Bronchial epithelial cell (primary cell): ENCODE measurements at places on chromosomes 11 and 22. TPM values are rescaled to one million over a fixed set of nuclear protein-coding genes. Genes with fewer than 3 reads are reported as not detected.

GRCh38 chr11:95229993-95230809 lies 801 bp downstream of the SESN3 start:
- DNase-seq, result peak; percentile 26

- DNase-seq, result peak; percentile 59
Measured at GRCh38 chr11:5004424-5005274, 10.0 kb downstream of the OR51L1 start.

- DNase-seq, result no peak
Measured at GRCh38 chr11:37459456-37459855, 861.4 kb upstream of the RAG2 start.

- peak; percentile 51 for DNase-seq
Measured at GRCh38 chr11:117717485-117718314, 79.3 kb downstream of the DSCAML1 start.

Gene NRIP3
- total RNA-seq, result 1.6 and 2.2 TPM in 2 replicates

Gene MPPED1
- not detected in 2 replicates for total RNA-seq

DNA sequence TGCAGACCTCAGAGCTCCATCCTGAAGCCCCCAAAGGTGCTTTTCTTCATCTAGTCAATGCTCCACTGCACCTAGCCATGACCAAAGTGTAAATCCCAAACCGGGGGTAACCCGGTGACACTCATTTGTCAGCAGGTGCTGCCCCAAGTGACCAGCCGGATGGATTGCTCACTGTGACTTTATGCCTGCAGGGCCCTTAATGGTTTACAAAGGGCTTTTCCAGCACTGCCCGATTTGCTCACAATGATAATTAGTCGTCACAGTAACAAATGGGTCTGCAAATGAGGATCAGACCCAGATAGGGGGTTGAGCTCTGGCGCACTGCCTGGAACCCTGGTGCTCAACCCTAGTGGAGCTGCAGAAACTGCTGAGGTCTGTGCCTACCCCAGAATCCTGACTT lies 45.7 kb upstream of the CD5 start:
- DNase-seq, result no peak

DNA sequence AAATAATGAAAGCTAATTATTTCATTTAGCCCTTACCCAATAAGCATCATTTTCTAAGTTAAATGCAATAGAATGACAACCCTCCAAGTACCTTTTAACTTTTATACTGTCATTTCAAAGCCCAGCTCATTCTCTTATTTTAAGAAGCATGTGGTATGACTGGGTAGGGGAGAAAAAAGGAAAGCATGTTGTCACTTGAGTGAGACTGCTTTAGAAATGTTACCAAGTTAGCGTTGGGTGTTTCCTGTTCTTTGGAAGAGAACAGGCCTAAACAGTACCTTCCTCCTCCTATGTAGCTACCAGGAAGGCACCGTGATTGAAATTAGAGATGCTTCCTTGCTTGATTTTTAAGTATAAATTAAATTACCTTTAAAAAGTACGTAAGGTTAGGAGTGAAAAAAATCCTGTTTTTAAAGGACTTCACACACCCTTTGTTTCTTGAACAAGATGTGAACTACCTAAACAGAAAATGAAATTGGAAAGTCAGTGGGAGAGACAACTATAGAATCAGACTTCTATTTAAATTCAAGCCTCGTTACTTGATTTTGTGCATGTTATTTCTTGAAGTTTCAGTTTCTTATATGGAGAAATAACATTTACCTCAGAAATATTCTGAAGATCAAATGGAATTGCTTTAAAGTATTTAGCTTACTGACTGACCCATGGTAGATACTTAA lies 741 bp upstream of the CNTF start:
- peak; percentile 66 for DNase-seq

GRCh38 chr11:85299258-85299942 lies 327.7 kb downstream of the DLG2 start:
- no peak for DNase-seq

DNA sequence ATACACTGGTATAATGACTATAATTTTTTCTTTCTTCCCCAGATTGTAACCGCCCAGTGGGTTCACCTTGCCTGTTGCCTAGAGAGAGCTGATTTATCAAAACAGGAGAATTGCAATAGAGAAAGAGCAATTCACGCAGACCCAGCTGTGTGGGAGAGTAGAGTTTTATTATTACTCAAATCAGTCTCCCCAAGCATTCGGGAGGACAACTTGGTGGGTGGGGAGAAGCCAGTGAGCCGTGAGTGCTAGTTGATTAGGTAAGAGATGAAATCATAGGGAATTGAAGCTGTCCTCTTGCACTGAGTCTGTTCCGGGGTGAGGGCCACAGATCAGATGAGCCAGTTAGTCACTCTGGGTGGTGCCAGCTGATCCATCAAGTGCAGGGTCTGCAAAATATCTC lies 73.2 kb downstream of the SLC35F2 start:
- DNase-seq, result peak; percentile 35

GRCh38 chr11:121688055-121688491 lies 235.3 kb upstream of the SORL1-AS1 start:
- DNase-seq, result no peak

- DNase-seq, result no peak
Measured at GRCh38 chr11:44764583-44764982, 37.8 kb downstream of the TSPAN18 start.

DNA sequence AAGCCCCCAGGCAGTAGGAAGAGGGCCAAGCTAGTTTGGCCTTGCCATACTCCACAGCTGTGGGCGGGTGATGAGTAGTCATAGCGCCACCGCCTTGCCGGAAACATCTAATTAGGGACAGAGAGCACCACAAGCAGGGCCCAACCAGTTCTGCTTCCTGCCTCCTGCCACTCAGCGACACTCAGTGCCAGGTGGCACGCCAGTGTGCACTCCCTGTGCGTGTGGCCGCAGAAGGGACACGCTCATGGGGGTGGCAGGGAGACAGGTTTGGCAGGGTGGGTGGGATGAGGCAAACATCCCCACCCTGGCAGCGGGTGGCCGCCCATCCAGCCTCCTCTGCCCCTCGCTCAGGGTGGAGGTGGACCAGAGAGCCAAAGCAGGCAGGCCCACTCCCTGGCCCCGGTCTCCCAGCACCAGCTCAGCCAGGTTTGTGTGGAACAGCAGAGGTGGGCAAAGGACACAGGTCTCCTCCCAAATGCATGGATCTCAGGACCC lies 4.9 kb downstream of the OVOL1 start:
- DNase-seq, result no peak

- DNase-seq, result no peak
Measured at GRCh38 chr11:112789481-112789880, 171.7 kb upstream of the NCAM1 start.

Gene RFPL2
- total RNA-seq, result not detected in 2 replicates

DNA sequence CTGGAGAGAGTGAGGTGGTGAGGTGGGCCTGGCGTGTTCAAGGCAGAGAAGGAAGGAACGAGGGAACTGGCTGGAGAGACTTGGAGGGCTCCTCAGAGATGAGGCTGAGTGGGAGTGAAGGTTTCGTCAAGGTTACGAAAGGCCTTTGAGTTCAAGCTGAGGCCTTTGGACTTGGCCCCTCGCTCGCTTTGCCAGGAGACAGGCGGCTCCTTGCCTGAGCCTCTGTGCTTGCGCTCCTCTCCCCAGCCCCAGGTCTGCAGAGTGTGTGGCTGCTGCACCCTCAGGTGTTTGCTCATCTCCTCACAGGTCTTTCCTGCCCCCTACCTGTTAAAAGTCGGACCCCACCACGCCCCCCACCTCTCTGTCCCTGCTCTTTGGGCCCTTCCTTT lies 91.6 kb downstream of the ATXN10 start:
- no peak for DNase-seq

DNA sequence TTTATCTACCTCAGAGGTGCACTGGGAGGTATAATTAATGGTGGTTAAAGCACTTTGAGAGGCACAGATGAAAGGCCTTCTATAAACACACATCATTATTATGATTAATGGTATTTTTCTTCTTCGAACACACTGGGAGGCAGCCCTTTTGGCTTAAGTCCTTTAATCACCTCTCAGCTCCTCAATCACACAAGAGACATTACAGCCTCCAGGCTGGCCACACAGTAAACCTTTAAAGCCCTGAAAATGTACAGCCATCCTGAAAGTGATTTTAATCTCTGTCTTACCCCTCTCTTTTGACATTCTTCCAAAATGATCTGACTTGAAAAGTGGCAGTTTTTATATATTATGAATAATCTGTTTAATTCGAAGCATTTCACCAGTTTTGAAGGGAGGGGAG lies 54.3 kb upstream of the VSTM5 start:
- DNase-seq, result no peak

GRCh38 chr22:41320416-41321240 lies 19.3 kb downstream of the ZC3H7B start:
- DNase-seq, result no peak

- DNase-seq, result peak; percentile 64
Measured at GRCh38 chr22:45069925-45070324, 60.1 kb upstream of the PHF21B start.

DNA sequence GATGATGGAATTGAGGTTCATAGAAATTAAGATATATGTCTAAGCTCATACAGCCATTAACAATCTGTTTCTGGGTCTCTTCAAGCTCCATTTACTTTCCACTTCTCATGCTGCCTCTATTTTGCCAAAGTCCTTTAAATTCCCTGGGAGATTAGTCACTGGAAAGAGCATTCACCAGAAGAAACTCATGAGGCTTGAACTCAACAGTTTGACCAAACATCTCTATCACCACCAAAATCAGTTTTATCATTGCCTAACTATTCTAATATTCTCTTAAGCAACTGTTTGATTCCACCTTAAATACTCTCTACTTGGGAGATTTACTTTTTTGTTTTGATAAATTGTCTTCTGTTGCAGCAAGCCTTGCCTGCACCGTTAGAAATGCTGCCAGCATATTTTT lies 881.3 kb downstream of the KCNA4 start:
- DNase-seq, result no peak

- no peak for DNase-seq
Measured at GRCh38 chr22:25987948-25988347, 181.3 kb upstream of the SEZ6L start.

GRCh38 chr11:19378814-19379213 lies 138.1 kb upstream of the E2F8 start:
- DNase-seq, result no peak

Gene BIRC3
- total RNA-seq, result 1.3 and 1.4 TPM in 2 replicates

Gene CNGA4
- 0.26 TPM in 1 of 2 replicates, not detected in the other for total RNA-seq

Gene TP53I11
- 1.8 and 4.9 TPM in 2 replicates for total RNA-seq

Gene DDI1
- not detected in 2 replicates for total RNA-seq

- no peak for DNase-seq
Measured at GRCh38 chr11:128496249-128496648, 91.1 kb downstream of the ETS1 start.

Gene APOL5
- total RNA-seq, result not detected in 2 replicates

GRCh38 chr22:31253949-31254348 lies 38.3 kb downstream of the PIK3IP1 start:
- peak; percentile 99 for DNase-seq
